ENCODE measurements at places on chromosomes 6 and 20.

DNA sequence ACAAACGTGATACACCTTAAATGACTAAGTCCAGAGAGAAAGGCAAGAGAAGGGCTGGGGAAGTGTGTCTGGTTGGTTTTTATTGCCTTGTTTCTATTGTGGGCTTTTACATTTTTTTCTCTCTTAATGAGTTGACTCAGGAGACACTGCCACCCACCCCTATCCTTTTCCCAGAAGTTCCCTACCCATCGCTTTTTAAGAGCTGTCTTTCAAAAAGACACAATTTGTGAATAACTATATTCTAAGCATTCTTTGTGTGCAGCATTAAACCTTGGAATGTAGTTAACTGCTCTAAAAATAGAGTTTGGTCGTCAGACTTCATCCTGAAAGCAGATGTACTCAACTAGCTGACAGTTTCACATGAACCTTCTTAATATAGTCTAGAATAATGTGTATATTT, 174.9 kb downstream of the ISM1 start:
- DNase-seq, result no peak

- no peak for DNase-seq
These were observed 4.5 kb upstream of the DEFB126 start for GRCh38 chr20:137668-138490.

DNA sequence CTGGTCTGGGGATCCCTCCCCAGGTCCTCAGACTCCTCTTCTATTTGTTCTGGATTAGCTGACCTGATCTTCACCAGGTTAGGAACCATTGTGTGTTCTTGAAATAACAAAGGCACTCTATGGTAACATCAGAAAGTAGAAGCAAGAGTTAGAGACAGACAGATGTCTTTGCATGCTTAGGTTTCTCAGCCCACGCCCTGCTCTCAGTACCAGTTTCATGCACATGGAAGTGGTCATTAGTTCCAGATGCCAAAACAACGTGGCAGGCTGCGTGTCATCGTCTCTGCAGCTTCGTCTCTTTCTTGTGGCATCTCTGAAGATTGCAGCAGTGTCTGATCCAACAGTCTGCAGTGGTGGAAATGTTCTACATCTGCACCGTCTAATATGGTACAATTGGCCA, 89.4 kb downstream of the PACRG start:
- no peak for DNase-seq

DNA sequence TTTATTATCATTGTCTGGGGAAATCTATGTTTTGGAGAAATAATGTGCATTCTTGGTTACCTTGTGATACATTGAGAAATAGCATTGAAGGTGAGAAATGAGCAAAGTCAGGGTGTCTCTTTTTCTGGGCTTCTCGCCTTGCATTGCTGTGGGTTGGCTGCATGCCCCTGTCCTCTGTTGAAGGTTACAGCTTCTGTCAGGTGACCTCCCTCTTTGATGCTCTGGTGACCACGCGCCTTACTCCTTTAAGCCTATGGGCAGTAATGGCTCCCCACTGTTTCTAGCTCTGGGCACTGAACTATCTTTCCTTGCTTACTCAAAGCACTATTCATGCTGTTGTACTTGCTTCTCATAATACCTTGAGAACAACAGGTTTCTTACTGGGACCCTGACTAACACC, 14.6 kb downstream of the ADGRB3 start:
- DNase-seq, result no peak

DNA sequence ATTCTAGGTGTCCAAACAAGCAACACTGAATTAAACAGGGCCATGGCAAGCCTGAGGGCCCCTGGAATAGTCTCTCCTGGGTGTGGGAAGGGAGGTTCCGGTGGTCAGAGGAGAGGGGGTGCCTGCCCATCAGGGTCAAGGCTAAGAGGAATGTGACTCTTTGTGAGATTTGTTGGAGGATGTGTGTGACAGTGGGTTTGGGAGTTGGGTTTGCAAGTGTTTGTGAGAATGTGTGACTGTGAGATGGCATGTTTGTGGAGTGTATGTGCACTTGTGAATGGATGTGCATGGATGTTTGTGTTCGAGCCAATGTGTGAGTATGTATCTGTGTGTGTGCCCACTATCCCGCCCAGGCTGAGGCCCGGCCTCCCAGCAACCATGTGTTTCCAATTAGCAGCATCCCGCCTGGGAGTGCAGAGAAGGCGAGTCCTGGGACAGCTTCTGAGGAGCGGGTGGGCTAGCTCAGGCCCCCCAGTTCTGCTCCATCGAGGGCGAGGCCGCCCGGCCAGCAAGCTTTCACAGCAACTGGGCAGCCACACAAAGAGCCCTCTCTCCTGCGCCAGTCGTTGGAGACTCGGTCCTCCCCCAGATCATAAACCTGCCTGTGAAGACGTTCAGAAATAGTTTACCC, 12.6 kb downstream of the FOXC1 start:
- no peak for DNase-seq

GRCh38 chr6:159400826-159401225, 231.6 kb downstream of the FNDC1 start:
- no peak for DNase-seq

GRCh38 chr6:129875610-129876520, 14.8 kb upstream of the TMEM244 start:
- DNase-seq, result no peak

- DNase-seq, result peak; percentile 78
These were observed 1.2 kb downstream of the FOXO3 start for GRCh38 chr6:108561742-108562502.

- no peak for DNase-seq
These were observed 37.6 kb upstream of the XRN2 start for GRCh38 chr20:21265261-21266190.

DNA sequence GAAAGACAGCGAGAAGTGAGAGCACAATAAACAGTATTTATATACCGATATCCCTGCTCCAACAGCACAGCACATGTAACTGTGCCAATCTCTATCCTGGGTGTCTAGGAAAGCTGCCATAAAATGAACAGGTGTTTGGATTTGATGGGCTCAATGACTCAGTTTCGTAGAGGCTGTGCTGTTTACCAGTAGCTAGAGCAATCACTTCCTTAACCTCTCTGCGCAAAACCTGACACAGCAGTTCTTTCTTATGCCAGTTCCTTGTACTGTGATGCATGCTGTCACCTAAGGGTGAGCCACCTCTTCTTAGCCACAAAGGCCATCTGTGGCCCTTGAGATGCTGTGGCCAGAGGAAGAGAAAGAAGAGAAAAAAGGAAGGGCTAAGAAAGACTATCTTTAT, 59.3 kb downstream of the SHPRH start:
- no peak for DNase-seq

- no peak for DNase-seq
These were observed 142.1 kb downstream of the BMP2 start for GRCh38 chr20:6909608-6910007.

DNA sequence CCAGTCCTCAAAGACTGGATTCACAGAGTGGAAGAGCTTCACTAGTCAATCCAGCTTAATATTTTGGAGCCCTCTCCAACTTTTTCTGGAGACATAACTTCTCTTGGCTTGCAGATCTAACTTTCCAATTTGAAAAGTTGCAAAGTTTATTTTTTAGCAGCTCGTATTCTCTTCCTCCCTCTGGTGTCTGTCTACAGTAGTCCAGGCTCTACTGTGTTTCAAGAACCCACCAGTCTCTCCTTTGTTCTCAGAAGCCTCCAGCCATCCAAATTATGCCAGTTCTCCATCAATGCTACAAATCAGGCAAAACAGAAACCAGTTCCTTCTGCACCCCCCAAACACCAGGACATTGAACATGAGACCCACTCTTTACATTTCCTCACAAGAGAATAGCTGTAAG, 376.1 kb upstream of the OPRM1 start:
- no peak for DNase-seq

GRCh38 chr20:49351775-49352174, 73.9 kb upstream of the ZNFX1 start:
- no peak for DNase-seq

GRCh38 chr6:114158838-114159694, 183.8 kb downstream of the HS3ST5 start:
- no peak for DNase-seq

DNA sequence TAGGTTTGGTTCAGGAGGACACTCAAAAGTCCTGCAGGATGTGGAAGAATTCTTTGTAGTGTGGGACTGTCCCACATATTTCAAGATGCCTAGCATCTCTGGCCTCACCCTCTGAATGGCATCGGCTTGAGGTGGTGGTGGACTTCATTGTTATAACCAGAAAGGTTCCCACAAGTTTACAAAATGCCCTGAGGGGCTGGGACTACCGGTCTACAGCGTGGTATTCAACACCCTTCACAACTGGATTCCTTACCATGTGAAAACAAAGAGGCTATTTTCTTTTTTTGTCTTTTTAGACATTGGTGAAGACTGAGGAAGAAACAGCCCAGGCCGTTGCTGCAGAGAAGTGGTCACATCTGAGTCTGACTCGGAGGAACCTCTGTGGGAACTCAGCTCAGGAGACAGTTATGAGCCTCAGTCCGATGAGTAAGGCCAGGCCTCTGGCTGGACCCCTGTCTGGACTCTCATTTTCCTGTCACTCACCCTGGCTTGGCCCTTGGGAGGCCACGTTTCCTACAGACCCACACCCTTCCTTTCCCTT, 15.2 kb downstream of the PGBD1 start:
- no peak for DNase-seq

DNA sequence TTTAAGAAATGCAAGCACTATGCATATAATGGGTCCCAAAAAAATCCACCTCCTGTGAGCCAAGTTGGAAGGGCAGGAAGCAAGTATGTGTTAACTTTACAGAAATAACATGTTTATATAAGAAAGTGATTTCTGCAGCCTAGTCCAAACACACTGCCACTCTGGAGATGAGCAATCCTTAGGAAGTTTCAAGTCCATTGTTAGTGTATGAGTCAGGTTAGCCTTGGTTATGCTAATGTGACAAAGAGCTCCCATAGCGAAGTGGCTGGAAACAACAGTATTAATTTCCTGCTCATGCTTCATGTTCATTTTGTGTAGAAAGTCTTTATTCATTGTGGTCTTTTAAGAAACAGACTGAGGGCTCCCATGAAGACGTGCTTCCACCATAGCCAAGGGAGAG, 121.4 kb downstream of the TBXT start:
- no peak for DNase-seq

DNA sequence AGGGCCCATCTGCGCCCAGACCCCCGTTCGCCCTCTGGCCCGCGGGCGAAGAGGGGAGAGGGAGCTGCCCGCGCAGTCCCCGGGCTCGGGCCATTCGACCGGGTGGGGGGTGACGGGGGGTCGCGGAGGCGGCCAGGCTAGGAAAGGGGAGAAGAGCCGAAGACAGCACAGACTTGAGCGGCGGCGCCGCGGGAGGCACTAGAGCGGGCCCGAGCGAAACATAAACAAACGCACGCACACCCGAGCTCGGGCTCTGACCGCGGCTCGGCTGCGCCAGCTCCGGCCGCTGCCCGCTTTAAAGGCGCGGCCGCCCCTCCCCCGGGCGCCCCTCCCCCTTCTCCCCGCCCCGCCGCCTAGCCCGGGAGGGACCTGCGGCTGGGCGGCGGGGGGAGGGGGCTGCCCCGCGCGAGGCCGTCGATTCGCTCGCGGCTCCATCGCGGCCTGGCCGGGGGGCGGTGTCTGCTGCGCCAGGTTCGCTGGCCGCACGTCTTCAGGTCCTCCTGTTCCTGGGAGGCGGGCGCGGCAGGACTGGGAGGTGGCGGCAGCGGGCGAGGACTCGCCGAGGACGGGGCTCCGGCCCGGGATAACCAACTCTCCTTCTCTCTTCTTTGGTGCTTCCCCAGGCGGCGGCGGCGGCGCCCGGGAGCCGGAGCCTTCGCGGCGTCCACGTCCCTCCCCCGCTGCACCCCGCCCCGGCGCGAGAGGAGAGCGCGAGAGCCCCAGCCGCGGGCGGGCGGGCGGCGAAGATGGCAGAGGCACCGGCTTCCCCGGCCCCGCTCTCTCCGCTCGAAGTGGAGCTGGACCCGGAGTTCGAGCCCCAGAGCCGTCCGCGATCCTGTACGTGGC, at the start of gene FOXO3:
TSS of gene FOXO3 (plus strand) at position 455 of the 846 bp plus-strand sequence. CDS start at position 747, 292 bp downstream.
- DNase-seq, result peak; percentile 97

GRCh38 chr20:60528141-60528540, 569.9 kb downstream of the CDH26 start:
- no peak for DNase-seq

DNA sequence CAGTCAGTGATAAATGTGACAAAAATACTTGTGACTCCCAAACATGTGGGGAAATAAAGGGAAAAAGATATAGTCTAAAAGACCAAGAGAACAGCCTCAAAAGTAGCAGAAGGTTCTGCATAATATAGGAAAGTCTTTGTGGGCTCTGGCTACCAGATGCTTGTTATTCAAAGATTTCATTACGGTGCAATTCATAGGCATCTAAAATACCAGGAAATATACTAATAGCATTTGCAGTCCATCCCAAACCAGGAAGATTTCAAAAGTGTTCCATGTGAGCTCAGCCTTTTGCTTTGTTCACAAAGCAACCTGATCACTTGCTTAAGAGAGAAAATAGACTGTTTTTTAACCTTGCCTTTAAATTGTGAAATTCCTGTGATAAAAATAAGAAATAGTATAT, 506.7 kb upstream of the MARCKS start:
- no peak for DNase-seq

GRCh38 chr6:16670617-16671051, 90.6 kb downstream of the ATXN1 start:
- no peak for DNase-seq

- DNase-seq, result peak; percentile 81
These were observed 42.9 kb downstream of the BCAS4 start for GRCh38 chr20:50837532-50838321.

- peak; percentile 50 for DNase-seq
These were observed 30.8 kb downstream of the RRBP1 start for GRCh38 chr20:17651129-17651759.

GRCh38 chr6:121794630-121795029, 359.2 kb downstream of the GJA1 start:
- no peak for DNase-seq

DNA sequence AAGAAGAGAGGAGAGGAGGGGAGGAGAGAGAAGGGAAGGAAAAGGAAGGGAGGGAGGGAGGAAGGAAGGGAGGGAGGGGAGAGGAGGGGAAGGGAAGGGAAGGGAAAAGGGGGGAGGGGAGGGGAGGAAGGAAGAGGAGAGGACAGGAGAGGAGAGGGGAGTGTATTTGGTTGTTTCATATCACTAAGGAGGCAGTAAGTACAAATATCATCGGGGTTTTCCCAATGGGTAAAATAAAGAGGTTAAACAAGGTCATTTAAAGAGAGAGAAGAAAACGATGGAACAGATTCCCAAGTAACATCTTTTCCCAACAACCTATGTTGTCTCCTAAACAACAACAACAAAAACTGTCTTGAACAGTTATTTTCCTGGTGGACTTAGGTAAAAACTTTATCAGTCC, 43.6 kb downstream of the MBOAT1 start:
- DNase-seq, result no peak

DNA sequence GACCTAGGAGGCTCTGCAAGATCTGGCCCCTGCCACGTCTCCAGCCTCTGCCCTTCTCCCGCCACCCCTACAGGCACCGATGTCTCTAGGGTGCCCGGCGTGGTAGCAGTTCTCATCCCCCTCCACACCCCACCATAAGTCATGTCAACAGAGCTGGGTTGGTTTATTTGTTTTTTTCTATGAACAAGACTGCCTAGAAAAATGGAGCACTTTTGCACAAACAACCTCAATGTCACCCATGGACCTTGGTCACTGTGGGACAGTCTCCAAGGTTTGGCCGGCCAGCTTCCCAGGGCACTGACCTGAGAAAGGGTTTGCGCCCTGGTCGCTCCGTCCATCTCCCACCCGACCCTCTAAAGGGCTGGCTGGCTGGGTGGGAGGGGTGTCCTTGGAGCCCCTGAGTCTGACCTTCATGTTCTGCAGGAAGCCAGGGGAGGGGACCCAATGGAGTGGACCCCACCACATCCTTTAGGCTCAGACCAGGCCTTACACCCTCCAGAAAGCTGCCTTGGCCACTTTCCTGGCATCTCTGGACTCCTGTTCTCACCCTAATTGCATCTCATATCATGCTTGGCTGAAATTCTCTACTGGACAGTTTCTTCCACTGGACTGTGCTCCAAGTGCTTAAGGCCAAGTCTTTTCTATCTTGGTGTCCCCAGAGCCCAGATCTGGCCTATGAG, 104.8 kb upstream of the PTPN1 start:
- DNase-seq, result no peak
